Stimulated activated CD4-positive, alpha-beta T cell treated with anti-CD3 and anti-CD28 coated beads, Interleukin-15, amount 100 ng/mL, for 48 hours (primary cell): ENCODE measurements at places on chromosomes 3 and 15.

DNA sequence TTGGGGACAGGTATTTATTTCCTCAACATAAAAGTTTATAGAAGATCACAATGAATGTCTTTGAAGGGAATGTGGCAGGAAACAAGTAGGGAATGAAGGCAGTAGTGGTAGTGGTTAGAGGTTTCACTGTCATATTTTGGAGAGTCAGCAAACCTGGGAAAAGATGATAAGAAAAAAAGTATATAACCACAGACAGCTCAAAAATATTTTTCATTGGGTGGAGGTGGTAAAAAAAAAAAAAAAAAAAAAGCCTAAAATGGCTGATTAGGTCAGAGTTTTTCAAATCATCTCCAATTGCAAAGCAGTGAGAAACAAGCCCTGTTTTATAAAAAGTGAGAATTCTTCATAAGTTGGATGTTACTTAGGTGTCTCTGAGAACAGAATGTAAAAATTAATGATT is 400.0 kb downstream of the LSAMP start:
- no peak for DNase-seq

GRCh38 chr3:99945328-99945995 is 127.8 kb downstream of the CMSS1 start:
- DNase-seq: no peak

GRCh38 chr3:72761410-72761809 is 86.8 kb downstream of the SHQ1 start:
- no peak for DNase-seq

GRCh38 chr3:63976161-63976871 is 47.0 kb downstream of the PSMD6 start:
- no peak for DNase-seq

DNA sequence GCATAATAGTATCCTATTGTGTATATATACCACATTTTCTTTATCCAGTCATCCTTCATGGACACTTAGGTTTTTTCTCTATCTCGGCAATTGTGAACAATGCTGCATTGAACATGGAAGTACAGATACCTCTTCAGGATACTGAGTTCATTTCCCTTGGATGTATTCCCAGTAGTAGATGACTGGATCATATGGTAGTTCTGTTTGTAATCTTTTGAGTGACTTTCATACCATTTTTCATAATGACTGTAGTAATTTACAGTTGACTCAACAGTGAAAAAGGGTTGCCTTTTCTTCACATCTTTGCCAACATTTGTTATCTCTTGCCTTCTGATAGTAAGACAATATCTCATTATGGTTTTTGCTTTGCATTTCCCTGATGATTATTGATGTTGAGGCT is 21.8 kb downstream of the MYH15 start:
- no peak for DNase-seq

GRCh38 chr15:85625166-85625830 is 169.4 kb downstream of the KLHL25 start:
- DNase-seq: no peak

GRCh38 chr3:188558343-188559071 is 404.6 kb downstream of the LPP start:
- no peak for DNase-seq

- no peak for DNase-seq
These were observed 3.7 kb downstream of the MKRN2OS start for GRCh38 chr3:12541625-12542024.

DNA sequence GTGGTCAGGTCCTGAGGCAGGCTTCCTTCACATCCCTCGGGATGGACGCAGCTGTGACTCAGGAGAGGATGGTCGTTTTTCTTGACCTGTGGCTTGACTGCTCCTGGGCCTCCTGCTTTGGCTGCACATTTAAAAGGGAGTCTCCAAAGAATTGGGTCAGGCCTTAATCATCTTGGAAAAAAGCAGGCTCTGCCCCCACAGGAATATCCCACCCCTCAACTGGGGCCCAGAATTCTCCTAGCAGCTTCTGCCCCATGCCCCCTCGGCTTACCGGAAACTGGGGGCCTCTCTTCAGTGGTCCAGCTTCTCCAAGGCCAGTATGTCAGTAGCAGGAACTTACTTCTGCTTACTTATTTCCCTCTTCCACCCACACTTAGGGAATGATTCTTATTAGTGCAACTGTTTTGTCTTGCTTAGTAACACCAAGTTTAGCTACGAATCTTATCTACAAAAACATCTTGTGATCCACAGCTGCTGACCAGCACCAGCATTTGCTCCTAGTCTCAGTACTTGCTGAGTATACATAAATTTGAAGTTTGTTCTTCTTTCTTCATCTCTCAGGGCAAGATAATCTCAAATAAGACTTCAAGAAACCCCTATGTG is 35.7 kb downstream of the ATG7 start:
- no peak for DNase-seq

GRCh38 chr15:60854858-60855564 is 374.1 kb downstream of the RORA start:
- DNase-seq: no peak

GRCh38 chr3:150761831-150762661 is 923 bp downstream of the SIAH2 start:
- DNase-seq: peak; percentile 14

- no peak for DNase-seq
These were observed 25.5 kb downstream of the DPH3 start for GRCh38 chr3:16239086-16239770.

GRCh38 chr3:56776556-56776950 is 25.2 kb downstream of the ARHGEF3 start:
- no peak for DNase-seq

GRCh38 chr3:195441476-195441991 is 1.3 kb downstream of the ACAP2 start:
- DNase-seq: no peak

- no peak for DNase-seq
These were observed 47.1 kb upstream of the BNIP2 start for GRCh38 chr15:59736181-59736580.

DNA sequence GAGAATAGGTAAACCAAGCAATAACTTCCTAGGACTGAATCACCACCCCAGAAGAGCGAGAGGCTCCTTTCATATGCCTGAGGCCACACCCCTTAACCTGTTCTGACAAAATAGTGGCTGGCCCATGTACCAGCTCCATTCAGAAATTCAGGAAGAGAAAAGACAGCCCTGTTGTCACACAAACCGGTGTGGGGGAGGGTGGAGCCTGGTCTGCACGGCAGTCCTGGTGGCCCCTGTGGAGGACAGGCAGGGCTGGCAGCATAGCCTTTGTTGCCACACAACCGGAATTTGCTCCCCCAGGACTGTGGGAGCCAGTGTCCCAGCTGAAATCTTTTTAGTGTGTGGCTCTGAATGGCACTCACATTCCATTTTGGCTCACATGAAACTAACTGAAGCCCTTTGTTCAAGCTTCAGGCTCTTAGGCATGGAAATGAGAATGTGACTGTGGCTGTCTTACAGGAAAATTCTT is 23.8 kb downstream of the RLBP1 start:
- DNase-seq: peak; percentile 15

- DNase-seq: no peak
These were observed 4.6 kb upstream of the MFGE8 start for GRCh38 chr15:88917760-88918159.

DNA sequence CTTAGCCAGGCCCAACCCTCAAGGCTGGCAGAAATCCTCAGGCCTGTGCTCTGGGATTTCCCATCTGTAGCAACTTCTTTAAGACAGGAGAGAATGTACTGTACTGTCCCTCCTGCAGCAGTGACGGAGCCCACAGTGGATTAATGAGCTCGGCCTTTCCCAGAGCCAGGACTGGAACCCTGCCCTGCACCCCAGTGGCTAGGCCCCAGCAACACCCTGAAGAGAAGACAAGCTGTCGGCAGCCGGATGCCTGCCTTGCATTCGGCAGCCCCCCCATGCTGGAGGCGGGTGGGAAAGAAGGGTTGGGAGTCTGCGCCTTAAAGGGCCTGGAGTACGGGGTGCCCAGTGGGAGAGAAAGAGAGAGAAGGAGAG is 32.0 kb downstream of the KLHL25 start:
- no peak for DNase-seq

DNA sequence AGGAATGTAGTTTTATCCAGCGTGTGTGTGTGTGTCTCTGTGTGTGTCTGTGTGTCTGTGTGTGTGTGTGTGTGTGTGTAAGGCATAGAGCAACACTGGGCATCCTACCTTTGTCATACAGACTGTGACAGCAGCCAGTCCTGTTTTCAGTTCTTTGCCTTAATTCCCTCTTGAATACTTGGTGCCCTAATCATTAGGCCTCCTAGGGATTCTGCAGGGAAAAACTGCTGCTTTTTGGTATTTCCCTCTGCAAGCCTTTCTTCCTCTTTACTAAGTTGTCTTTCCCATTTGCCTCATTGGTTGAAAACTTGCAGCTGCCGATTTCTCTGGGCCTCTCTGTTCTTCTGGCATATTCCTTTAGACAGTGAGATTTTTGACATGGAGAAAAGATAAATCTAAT is 9.2 kb downstream of the SLC25A36 start:
- DNase-seq: no peak

GRCh38 chr3:2372306-2372705 is 273.6 kb downstream of the CNTN4 start:
- DNase-seq: no peak

- no peak for DNase-seq
These were observed 13.9 kb upstream of the MGLL start for GRCh38 chr3:127835993-127836882.

DNA sequence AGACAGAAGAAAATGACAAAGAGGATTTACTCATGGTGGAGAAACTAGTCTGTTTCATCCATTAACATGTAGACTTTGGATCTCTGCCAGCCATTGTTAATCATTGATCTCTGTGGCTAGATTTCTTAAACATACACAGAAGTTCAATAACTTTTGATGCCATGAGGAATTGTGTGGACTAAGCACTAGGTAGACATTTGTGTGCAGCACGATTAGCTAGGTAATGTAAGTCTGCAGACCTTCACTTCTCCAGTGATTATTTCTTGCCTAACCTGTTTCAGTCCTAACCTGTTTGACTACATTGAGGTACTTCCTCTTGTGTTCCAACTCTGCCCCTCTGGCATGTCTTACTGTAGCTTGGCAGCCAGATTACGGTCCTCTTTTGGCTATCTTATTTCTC is 928.5 kb upstream of the ROBO1 start:
- DNase-seq: no peak

GRCh38 chr3:120481081-120481480 is 30.3 kb upstream of the FSTL1 start:
- DNase-seq: no peak

GRCh38 chr15:64634027-64634426 is 141.4 kb downstream of the RBPMS2 start:
- no peak for DNase-seq

DNA sequence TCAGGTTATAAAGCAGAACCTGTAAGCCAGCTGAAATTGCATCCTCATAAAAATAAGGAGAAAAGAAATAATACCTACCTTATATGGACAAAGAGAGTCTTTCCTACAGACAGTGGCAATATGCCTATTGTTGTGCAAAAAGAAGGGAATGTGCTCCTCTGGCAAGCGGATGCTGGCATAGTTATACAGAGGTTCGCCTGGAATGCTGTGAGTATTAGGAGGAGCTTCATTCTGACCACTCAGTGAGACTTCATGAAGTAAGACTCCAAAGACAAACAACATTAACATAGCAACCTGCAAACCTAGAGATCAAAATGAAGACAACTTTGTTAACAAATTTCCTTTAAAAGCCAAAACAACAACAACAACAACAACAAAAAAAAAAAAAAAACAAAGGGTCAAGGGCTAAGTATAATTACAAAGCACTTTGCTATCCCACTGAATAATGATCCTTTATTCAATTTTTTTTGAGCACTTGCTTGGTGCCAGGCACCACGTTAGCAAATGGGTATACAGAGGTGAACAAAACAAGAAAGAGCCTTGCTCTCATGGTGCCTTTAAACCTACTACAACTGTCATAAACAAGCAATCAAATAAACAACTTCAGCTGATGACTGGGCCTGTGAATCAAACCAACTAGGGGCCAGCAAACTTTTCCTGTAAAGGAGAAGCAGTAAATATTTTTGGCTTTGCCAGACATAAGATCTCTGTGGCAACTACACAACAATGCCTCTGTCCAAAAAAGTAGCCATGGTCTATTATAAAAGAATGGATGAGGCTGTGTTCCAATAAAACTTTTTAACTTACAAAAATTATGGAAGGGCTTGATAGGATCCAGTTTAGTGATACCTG is 3.7 kb downstream of the EOGT start:
- DNase-seq: no peak

GRCh38 chr3:175066617-175067415 is 207.7 kb downstream of the NAALADL2 start:
- DNase-seq: no peak

- DNase-seq: no peak
These were observed 10.4 kb downstream of the PEAK1 start for GRCh38 chr15:77409259-77410156.

- no peak for DNase-seq
These were observed 403.0 kb upstream of the RBMS3 start for GRCh38 chr3:28877912-28878311.

DNA sequence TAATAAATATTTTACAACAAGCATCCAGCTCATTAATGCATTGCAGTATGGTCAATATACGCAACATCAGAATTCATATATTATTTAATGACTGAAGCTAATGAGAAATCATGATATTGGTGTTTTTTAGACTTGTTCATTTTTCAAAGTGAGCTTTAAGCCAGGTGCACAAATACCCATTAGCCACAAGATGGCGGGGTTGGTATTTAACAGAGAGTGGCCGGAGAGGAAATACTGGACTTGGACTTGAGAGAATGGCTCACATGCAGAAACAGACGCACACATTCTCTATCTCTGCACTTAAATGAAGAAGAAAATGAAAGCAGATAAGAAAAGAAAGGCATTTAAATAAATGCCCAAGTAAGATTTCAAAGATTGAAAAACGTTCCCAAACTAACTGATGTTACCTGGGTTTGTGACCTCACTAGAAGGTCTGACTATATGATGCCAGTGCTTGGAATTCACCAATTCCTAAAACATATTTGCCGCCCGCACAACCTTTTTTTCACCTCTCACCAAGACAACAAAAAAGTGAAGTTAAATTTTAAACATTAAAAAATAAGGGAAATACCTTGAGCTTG is 21.2 kb upstream of the CRBN start:
- no peak for DNase-seq

DNA sequence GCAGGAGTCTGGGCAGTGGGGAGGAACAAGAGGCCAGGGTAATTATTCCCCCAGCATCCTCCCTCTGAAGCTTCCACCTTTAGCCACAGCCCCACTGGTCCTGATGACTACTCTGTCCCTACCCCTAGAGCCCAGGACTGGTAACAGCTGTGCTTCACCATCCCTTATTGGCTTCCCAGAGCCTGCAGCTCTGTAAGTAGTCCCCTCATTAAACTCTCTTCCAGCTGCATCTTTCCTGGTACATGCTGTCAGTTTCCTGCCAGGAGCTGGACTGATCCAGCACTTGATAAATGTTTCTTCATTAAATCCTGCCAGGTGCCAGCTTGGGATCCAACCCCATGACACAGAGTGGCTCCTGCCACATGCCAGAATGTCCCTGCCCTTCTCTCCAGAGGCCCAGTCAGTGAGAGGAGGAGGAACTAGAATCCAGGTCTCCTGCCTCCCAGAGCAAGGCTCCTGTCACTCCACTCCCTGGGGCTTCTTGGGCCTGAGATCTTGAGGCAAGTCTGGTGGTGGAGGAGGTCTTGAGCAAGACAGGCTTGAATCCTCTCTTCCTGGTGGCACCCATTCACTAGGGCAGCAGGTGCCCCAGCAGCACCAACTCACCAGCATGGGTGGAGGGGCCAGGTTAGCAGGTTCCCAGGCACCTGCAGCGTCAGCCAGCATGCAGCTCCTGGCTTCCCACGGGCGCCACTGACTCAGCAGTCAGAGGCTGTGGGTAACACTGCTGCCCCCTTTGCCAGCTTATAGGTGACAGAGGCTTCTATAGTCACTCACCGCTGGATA is 27.6 kb downstream of the FBXW12 start:
- no peak for DNase-seq
